ENCODE measurements at places on chromosomes 6 and 20. TPM values are rescaled to one million over a fixed set of nuclear protein-coding genes. Genes with fewer than 3 reads are reported as not detected.

DNA sequence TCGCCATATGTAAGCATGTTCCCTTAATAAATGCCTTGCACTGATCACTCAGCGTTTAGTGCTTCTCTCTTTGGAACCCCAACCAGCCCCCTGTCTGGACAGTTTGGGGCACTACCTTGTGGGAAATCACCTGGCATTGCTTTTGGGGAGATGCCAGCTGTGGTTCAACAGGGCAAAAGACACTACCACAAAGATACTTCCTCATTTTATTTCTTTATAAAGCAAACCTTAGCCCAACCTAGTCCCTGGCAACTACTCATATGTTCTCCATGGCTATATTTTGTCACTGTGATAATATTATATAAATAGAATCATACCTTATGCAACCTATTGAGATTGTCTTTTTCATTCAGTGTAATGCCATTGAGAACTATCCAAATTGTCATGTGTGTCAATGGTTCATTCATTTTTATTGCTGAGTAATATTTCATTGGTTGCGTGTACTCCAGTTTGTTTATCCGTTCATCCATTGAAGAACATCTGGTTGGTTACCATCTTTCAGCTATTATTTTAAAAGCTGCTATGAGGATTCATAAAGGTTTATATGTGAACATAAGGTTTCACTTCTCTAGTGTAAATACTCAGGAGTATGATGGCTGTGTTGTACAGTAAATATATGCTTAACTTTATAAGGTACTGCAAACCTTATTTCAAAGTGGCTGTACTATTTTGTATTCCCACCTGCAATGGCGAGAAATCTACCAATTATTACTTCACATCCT is 114.8 kb downstream of the MOXD1 start:
- DNase-seq = no peak

GRCh38 chr6:56693246-56693607 is 50.5 kb upstream of the DST start:
- peak; percentile 81 for DNase-seq

DNA sequence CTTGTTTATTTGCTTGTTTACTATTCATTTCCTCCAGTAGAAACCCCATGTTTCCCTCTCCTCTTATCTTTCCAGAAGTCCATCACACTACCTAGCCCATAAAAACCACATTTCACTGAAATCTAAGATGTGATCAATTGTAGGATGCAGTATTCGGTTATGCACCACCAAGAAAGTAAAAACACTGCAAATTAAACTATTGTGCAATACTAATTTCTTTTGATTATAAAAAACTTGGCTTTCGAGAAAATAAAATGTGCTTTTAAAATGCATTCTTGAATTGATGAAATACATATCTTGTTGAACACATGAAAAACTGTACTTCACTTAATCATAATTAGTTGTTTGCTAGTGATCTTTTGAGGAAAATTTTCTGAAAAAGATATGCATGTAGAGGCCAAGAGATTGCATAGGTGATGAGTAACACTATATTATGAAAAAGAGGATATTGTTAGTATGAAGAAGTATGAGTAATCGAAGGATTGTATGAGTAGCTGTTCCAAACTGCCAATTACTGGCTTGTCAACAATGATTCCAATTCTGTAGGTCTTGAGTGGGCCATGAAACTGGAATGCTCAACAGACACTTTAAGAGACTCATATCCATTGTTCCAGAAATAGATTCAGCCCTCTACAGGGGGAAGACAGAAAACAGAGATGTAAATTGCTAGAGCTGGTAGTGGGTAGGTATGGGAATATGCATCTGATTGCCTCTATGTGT is 79.7 kb downstream of the RNF217 start:
- no peak for DNase-seq

GRCh38 chr6:50829898-50830444 is 11.3 kb downstream of the TFAP2B start:
- DNase-seq = no peak

DNA sequence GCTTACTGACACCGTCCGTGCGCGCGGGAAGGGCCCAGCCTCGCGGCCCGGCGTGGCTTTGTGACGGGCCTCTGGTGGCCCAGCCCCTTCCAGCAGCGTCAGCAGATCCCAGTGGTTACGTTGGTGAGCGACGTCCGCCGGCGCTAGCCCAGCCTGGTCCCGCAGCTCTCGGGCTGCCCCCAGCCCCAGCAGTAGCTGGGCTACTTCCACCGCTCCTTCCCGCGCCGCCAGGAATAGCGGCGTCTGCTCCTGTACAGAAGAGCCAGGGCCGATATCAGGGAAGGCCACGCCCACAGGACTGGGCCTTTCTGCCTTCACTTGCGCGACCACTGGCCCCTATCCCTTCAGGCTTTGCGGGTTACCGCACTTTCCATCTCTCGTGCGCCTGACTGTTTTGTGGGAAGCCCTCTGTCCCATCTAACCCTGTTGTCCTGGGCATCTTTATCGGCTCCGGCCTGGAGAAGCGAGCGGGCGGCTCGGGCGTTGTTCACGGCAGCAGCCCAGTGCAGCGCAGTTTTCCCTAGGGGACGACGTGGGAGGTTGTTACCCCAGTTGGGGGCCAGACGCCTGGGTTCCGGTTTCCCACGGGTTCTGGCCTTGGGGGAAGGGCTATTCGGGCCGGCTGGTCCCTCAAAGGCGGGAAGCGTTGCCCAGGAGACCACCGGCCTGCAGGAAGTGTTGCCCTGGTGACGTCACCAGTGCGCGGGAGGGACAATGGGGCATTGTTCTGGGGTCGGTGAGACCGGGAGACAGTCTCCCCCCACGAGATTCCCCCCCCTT is 3.6 kb upstream of the GPSM3 start:
- DNase-seq = peak; percentile 78

DNA sequence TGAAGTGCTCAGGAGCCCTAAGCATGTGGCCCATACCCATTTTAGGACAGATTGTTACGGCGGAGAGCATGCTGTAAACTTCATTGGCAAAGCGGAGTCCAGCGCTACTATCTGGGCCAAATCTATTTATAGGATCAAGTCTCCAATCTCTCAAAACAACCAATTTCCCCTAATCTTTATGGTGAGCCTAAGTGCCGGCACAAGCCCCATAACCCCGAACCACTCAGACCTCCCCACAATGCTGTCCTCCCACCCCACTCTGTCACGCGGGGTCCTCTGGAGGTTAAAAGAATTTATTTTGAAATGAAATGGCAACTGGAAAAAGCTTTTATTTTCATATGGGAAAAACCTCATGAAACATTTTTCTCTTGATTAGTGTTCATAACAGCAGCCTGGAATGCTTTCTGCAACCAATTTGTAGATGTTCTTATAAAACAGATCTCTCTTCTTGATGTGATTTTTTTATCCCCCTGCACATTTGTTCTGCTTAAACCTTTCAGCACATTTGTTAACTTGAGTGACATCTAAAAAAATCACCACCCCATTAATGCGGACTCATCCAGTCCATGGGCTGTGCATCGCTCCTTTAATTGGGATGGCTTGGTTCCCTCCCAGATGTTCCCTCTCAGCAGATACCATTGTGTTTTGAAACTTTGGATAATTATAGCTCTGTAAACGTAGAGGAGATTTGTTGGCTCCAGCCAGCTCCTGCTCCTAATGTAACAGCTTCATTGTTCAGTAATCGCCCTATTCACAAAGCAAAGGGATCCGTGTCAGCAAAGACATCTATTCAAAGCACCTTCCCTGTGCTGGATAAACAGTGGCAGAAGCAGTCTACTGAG is 323.6 kb downstream of the CD83 start:
- peak; percentile 35 for DNase-seq

- no peak for DNase-seq
These were observed 115.0 kb downstream of the HFE start for GRCh38 chr6:26202201-26202611.

DNA sequence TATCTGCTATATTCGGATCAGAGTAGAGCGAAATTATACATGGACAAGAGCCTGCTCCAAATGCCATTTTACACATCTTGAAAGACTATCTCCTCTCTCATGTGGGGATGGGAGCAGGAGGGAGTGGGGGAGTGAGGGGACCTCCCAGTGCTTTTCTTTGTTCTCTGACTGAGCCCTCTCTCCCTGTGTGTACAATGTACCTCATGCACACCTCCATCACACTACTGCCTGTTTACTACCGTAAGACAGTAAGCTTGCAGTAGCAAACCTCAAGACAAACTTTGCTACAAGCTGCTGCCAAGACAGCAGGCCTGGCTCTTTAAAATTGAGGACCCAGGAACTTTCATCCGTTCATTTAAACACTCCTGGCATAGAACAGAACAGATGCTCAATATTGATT is 7.2 kb downstream of the NHSL1 start:
- DNase-seq = no peak

- no peak for DNase-seq
These were observed 46.0 kb downstream of the DSTN start for GRCh38 chr20:17615645-17616479.

GRCh38 chr6:137952247-137952646 is 85.2 kb downstream of the TNFAIP3 start:
- DNase-seq = no peak

GRCh38 chr20:59002388-59002787 is 4.7 kb downstream of the CTSZ start:
- DNase-seq = no peak

DNA sequence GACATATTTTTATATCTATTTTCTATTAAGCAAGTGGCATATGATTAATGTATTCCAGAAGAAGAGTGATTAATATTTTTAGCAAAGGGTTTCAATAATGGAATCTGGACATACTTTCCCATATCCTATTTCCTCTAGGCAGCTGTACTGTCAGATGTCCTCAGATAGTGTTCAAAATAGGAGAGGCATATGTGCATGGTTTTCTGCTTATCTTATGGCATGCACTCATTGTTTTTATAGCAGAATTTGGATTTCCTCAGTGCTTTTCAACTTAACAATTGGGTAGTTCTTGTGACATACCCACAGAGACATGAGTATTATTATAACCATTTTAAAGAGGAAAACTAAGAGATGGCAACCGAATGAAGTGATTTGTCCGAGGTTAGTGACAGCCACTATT is 12.6 kb upstream of the SLC17A5 start:
- no peak for DNase-seq

DNA sequence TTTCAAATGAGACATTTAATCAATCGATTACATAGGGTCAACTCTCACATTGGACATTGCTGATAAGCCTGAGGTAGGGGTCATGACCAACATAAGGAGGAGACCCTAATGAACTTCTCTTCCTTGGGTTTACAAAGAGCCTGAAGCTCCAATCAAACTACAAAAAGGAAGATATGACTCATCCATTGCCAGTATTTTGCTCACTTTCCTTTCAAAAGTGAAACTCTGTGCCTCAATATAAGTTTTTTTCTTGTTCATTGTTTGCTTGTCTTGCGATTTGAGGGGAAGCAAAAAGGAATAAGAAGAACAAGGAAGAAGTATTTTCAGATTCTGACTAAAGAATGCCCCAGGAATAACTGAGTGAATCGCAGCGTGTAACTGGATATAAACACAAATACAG is 38.8 kb upstream of the KHDRBS2 start:
- no peak for DNase-seq

DNA sequence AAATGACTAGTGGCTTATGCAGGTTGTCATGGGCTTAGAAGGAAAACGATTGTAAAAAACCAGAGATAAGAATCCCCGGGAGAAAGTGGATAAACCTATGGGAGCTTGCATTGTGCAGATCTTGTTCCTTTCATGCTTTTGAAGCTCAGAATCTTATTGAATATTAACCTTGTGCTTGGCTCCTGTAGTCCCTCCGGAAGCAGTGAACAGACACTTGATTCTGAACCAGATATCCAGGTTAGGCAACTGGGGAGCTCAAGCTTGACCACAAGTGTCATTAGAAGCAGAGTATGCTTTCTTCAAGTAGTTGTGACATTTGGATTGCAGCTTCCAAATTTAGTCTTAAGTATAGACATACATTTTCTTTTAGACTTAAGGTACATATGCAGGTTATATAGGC is 212.6 kb upstream of the MOCS1 start:
- DNase-seq = no peak

DNA sequence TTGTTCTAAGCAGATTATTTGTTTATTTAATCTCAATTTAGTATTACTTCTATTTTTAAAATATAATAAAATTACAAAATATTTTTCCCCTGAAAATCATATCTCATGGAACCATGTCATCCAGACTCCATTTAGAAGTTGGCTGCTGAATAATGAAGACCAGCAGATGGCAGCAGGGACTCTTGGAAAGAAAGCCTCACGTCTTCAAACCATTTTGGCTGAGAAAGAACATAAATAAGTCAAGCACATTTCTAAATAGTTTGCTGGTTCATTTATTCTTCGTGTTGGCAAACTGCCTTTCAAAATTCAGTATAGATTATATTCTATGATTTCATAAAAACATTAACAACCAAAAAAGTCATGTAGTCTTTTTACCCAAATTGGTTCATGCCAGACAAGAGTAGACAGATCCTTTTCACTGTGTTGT is 71.7 kb downstream of the RCAN2 start:
- DNase-seq = peak; percentile 62

- DNase-seq = no peak
These were observed 25.8 kb upstream of the RTF2 start for GRCh38 chr20:56442389-56443365.

DNA sequence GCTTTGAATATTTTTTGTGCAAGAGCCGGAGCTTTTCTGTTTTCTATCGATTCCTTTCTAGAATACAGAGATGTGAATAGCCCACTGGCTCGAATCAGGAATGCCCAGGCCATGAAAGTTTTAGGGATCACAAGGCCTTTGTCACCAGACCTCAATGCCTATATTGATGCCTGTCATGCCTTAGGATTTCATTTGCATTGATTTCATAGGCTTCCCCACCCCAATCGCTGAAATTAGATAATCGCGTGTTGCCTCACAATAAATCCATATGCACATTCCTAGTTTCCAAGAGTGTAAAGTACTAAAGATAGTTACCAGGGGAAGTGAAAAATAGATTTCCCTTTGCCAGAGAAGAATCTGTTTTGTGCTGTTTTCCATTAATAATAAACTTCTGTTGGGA is 150.8 kb downstream of the SASH1 start:
- DNase-seq = no peak

NDRG3 gene
- 6.7 TPM for total RNA-seq

BPIFA1 gene
- total RNA-seq = not detected

SIRPB2 gene
- total RNA-seq = 2.1 TPM

MRPL18 gene
- 54.0 TPM for total RNA-seq

RNF182 gene
- not detected for total RNA-seq
